ENCODE measurements at places on chromosomes 12 and 14. TPM values are rescaled to one million over a fixed set of nuclear protein-coding genes. Genes with fewer than 3 reads are reported as not detected.

Gene DEPDC4
- 1.1 TPM for polyA plus RNA-seq

- DNase-seq = no peak
These were observed 186.8 kb downstream of the CEP128 start for GRCh38 chr14:80754696-80755095.

- peak; percentile 73 for DNase-seq
These were observed 600 bp downstream of the PNN start for GRCh38 chr14:39175445-39176262.

DNA sequence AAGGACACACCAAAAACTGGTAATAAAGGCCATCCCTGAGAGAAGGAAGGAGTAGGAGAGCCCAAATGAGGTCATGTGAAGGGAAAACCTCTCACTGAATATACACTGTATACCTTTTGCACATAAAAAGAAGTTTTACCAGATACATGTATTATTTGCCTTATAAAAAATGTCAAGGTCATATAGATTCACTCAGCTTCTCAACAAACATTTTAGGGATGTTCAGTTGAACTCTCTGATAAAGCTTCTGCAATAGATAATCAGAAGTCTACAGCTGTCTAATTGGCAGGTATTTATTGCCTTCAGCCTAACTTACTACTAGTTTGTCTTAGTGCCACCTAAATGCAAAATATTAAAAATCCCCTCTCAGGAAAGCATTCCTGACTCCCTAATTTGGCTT is 8.7 kb downstream of the SLC11A2 start:
- no peak for DNase-seq

GRCh38 chr14:46490238-46490685 is 161.3 kb downstream of the RPL10L start:
- DNase-seq = no peak

DNA sequence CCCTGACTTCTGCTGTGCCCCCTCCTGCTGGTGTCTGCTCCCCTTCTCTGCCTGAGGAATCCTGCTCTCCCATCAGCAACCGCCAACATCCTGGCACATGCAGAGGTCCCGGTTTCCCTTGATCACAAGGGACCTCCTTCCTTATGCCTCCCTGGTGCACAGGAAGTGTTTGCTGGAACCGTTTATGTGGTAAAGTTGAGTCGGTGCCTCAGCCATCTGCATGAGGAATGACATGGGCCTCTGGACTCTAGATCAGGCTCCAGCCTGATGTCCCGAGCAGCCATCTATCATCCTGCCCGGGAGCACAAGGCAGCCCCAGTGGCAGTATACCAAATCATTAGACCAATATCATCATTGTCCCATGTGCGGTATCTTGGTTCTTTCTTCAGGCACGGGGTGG is 90.4 kb downstream of the BORCS5 start:
- no peak for DNase-seq

DNA sequence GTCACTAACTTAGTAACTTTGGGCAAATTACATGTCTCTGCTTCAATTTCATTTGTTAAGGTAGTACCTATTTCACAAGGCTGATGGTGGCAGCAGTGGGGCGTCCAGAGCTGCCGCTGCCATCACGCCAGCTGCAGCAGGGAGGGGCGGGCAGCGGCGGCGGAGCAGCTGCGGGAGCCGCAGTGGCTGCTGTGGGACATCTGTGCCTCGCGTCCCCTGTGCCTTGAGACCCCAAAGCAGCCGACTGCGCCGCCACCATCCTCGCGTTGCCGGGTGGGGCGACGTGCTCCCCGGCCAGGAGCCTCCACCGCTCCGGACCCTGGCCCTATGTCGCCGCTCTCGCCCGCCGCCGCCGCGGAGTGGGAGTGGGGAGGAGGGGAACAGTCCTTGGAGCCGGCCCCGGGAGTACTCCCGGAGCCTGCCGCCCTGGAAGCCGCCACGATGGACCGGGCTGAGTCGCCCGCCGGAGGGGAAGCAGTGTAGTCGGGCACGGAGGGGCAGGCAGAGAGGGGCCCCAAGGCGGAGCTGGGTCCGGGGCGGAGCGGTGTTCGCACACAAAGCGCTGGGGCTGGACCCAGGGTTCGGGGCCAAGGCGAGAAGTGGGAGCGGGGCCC is 51.4 kb downstream of the A2M start:
- DNase-seq = peak; percentile 68

DNA sequence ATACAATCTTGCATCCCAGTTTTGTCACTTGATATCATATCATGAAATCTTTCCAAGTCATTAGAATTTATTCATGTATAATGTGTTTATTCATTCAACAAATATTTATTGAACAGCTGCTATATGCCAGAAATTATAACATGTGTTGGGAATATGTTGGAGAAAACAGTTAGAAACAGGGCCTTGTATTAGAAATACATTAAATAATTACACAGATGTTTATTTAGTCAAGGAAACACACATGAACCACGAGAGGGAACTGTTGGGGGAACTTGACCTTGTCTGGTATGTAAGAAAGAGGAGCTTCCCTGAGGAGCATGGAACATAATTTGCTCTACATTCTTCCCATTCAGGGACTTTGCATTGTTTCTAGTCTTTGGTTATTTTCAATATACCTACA is 191.7 kb upstream of the FRMD6 start:
- no peak for DNase-seq

GRCh38 chr14:102164241-102164641 is 24.5 kb downstream of the WDR20 start:
- no peak for DNase-seq

- DNase-seq = no peak
These were observed 40.3 kb downstream of the LEMD3 start for GRCh38 chr12:65209655-65210043.
